ENCODE measurements at places on chromosomes 5 and 9.

- H3K27ac ChIP-seq = no peak overlapping the region
- no peaks in the 10 kb centered on the region for H3K36me3 ChIP-seq
- no peaks in the 10 kb centered on the region for H3K27me3 ChIP-seq
- DNase-seq = no peak
Measured at GRCh38 chr9:90903766-90904424, 102.3 kb downstream of the SYK start.

DNA sequence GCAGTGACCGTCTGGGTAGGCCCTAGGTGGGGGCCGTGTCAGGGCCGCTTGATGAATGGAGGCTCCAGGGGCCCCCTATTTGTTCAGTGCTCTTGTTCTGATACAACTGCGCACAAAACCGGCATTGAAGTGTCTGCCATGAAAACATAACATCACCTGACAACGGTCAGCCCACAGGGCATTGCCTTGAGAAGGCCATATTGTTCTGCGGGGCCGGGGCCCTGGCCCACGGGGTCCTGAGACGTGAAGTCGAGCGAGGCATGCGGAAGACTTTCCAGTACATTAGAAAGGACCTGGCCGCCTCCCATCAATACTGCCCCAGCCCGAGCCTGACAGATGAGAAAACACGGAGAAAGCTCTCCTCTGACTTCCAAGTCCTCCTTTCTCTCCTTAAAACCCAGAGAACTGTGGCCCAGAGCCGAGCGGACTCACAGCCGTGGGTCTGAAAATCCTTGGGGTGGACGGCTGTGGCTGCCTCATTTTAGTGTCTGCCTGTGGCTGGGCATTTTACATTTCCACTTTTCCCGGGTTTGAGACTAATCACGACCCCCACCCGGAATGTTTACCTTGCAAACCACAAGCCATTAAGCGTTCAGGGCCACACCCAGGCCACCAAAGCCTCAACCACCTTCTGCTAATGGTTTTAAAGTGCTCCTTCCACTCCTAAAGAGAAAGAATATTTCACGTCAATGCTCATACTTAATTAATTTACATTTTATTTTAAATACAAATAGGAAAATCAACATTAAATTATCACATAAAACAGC, 391.0 kb upstream of the IRX2 start:
- H3K4me1 ChIP-seq = peaks cover 6% of the 10 kb centered on the region
- no peak overlapping the region for H3K27ac ChIP-seq
- H3K36me3 ChIP-seq = no peaks in the 10 kb centered on the region
- no peak overlapping the region for H3K4me3 ChIP-seq
- H3K27me3 ChIP-seq = no peaks in the 10 kb centered on the region
- no peak for DNase-seq

GRCh38 chr5:113354055-113354454, 80.7 kb downstream of the TSSK1B start:
- H3K27ac ChIP-seq = no peak overlapping the region
- H3K27me3 ChIP-seq = no peaks in the 10 kb centered on the region
- no peak overlapping the region for H3K4me3 ChIP-seq
- H3K4me1 ChIP-seq = peaks cover 4% of the 10 kb centered on the region
- H3K36me3 ChIP-seq = no peaks in the 10 kb centered on the region
- peak; percentile 28 for DNase-seq

GRCh38 chr5:154778534-154778933, 23.4 kb downstream of the LARP1 start:
- DNase-seq = peak; percentile 56
- H3K4me1 ChIP-seq = peaks cover 36% of the 10 kb centered on the region
- H3K4me3 ChIP-seq = no peak overlapping the region
- H3K36me3 ChIP-seq = peaks cover 41% of the 10 kb centered on the region
- no peak overlapping the region for H3K27ac ChIP-seq

DNA sequence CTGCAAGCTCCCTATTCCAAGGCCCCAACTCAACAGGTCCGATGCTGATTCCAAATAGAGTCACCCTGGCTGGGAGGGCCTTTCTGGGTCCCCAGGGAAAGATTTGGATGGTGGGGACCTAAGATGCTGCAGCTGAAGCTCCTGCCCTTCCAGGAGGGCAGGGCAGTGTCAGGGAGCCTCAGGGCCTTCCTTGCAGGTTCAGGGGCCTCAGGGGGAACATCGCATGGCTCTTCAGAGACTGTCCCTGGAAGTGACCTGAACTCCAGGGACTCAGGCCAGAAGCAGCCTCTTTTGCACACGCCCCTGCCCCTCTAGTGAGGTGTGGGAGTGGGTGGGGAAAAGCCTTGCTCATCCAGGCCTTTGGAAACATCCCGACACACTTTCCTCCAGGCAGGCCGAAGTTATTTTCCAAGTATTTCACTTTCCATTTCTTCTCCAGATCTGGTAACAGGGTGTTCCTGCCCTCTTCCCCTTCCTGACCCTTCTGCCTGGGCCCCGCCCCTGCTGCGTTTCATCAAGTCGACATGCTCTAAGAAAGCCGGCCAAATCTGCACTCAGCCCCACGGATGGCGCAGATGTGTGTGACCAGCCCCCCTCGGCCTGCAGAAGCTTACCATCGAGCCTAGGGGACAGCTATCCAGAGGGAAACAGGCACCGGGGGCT, 159.5 kb downstream of the FGF18 start:
- peaks cover 20% of the 10 kb centered on the region for H3K27me3 ChIP-seq
- H3K27ac ChIP-seq = no peak overlapping the region
- no peak overlapping the region for H3K4me3 ChIP-seq
- H3K4me1 ChIP-seq = no peaks in the 10 kb centered on the region
- H3K36me3 ChIP-seq = no peaks in the 10 kb centered on the region

GRCh38 chr9:136617746-136618579, 44.8 kb upstream of the EGFL7 start:
- H3K27ac ChIP-seq = no peak overlapping the region
- H3K36me3 ChIP-seq = no peaks in the 10 kb centered on the region
- no peaks in the 10 kb centered on the region for H3K27me3 ChIP-seq

DNA sequence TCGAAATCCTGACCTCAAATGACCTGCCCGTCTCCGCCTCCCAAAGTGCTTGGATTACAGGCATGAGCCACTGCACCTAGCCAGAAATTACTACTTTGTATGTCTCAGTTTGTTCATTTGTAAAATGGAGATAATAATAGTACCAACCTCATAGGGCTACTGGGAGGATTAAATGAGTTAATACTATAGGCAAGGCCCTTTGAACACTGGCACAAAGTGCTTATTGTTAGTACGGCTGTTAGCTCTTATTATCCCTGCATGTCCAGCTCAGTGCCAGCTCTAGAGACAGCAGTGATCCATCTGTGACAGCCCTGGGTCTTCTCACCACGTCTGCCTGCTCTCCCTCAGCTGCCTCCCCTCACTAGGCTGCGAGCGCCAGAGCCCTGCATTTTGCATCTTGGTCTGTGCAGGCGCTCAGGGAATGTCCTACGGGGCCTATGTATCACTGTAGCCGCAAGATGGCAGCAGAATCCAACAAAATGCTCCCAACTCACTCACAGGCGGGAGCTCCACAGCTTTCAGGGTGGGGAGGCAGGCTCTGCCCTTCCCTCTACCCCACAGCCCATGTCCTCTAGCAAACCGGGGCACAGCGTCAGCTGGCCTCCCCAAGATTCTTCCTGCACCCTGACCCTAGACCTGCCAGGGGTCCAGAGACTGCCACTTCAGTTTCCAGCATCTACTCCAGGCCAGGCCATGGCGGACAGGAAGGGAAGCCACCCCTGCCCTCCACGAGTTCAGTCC, 17.7 kb upstream of the AKNA start:
- peak; percentile 84 for DNase-seq
- H3K4me3 ChIP-seq = no peak overlapping the region
- H3K4me1 ChIP-seq = peaks cover 11% of the 10 kb centered on the region
- no peaks in the 10 kb centered on the region for H3K27me3 ChIP-seq
- no peaks in the 10 kb centered on the region for H3K36me3 ChIP-seq

- H3K27ac ChIP-seq = peak overlapping the region; percentile 75
- no peaks in the 10 kb centered on the region for H3K27me3 ChIP-seq
- peaks cover 20% of the 10 kb centered on the region for H3K4me1 ChIP-seq
- H3K4me3 ChIP-seq = no peak overlapping the region
- H3K36me3 ChIP-seq = peaks cover 6% of the 10 kb centered on the region
Measured at GRCh38 chr9:115063058-115063845, 54.7 kb downstream of the TNC start.

DNA sequence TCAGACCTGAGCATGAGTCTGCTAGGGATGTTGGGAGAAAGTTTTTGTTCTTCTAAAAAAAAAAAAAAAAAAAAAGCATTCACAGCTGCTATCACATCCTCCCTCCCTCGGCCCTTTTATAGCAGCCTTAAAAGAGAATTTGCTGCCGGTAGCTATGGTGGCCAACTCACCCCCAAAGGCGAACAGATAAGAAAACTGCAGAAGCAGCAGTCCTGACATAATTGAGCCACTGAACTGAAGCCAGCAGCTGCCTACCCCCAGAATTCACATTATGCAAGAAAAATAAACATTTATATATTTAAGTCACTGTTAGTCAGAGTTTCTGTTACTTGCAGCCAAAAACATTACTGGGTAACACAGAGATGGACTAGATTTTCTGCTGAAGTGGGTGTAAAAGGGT, 124.3 kb upstream of the SMARCA2 start:
- DNase-seq = peak; percentile 6
- H3K4me1 ChIP-seq = no peaks in the 10 kb centered on the region
- H3K27me3 ChIP-seq = peaks cover 47% of the 10 kb centered on the region
- no peaks in the 10 kb centered on the region for H3K36me3 ChIP-seq
- no peak overlapping the region for H3K27ac ChIP-seq
- no peak overlapping the region for H3K4me3 ChIP-seq

DNA sequence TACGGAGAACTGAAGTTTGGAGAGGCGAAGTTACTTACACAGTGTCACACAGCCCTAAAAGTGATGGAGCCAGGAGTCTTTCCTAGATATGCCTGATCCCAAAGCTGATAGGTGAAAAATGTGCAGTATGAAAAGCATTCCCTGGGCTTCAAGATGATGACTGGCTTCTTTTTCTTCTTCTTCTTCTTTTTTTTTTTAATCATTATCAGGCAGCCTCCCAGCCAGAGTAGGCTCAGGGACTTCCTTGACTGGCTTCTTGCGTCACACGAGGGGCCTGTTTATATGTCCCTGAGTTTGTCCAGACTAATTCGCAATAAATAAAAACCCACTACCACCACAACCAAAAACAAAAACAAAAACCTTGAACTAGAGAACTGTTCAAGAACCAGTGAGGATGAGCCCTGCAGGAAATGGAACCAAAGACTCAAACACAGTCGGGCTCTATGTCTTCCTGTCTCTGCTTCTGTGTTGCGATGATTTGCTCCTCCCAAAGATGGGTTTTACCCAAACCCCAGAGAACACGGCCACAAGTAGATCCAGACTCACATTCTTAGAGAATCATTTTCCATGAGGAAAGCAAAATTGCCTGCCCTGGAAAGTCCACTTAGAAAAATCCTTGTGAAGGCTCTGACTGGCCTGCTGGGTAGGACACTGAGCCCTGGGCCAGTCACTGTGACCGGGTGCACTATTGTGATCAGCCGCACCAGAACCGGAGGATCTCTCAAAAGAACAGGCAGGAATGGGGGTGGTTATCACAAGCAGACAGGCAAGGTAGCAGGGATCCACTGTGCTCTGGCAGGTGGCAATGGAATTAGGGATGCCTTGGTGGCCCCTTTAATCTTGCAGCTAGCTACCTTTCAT, 38.0 kb upstream of the ADAM19 start:
- peaks cover 8% of the 10 kb centered on the region for H3K4me1 ChIP-seq
- no peaks in the 10 kb centered on the region for H3K27me3 ChIP-seq
- no peak overlapping the region for H3K4me3 ChIP-seq

DNA sequence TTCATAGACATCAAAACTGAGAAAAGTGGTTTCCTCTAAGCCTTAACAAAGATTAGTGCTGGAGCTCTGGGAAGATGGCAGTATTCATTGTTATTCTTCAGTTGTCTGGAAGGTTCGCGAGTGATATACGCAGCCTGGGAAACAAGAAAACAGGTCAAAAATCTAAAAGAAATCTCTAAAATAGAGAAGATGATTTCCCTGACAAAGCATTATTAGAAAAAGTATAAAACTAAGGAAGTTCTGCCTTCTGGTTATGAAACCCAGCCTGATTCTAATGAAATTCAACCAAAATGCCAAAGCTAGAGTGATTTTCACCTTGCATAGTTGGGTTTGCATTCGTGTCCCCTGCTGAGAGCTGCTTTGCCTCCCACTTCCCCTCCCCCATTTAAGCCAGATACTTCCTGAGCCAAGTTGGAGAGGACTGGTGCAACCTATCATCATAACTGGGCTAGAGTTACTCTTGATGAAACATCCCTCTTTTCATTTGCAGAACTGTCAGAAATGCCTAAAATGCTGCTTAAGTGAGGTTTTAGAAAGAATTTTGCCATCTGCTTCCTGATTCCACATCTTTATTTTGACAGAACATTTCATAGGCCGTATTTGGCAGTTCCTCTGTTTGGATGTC, 48.4 kb downstream of the NDFIP1 start:
- DNase-seq = no peak
- H3K27ac ChIP-seq = no peak overlapping the region
- H3K27me3 ChIP-seq = no peaks in the 10 kb centered on the region
- peaks cover 45% of the 10 kb centered on the region for H3K36me3 ChIP-seq
- H3K4me1 ChIP-seq = no peaks in the 10 kb centered on the region

GRCh38 chr5:73858776-73859175, 232.8 kb downstream of the ARHGEF28 start:
- peak overlapping the region; percentile 52 for H3K27ac ChIP-seq
- peaks cover 60% of the 10 kb centered on the region for H3K36me3 ChIP-seq
- no peaks in the 10 kb centered on the region for H3K27me3 ChIP-seq
- H3K4me1 ChIP-seq = peaks cover 10% of the 10 kb centered on the region
- no peak overlapping the region for H3K4me3 ChIP-seq
- DNase-seq = peak; percentile 39

- no peak for DNase-seq
- H3K4me3 ChIP-seq = no peak overlapping the region
- H3K27me3 ChIP-seq = peaks cover 5% of the 10 kb centered on the region
- no peaks in the 10 kb centered on the region for H3K36me3 ChIP-seq
Measured at GRCh38 chr9:98264516-98264915, 9.1 kb upstream of the TBC1D2 start.

DNA sequence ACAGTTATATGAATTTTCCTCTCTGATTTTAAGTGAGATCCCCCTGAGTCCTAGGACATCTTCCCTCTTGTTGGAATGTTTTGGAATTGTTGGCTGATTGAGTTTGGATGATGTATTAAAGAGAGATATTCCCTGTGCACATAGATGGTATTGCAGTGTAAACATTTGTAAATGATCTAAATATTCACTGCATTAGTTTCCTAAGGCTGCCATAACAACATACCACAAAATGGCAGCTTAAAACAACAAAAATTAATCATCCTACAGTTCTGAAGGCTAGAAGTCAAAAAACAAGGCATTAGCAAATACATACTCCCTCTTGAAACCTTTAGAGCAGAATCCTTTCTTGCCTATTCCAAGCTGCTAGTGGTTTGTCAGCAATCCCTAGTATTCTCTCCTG, 38.0 kb upstream of the MROH2B start:
- no peaks in the 10 kb centered on the region for H3K4me1 ChIP-seq
- DNase-seq = no peak
- no peaks in the 10 kb centered on the region for H3K27me3 ChIP-seq

DNA sequence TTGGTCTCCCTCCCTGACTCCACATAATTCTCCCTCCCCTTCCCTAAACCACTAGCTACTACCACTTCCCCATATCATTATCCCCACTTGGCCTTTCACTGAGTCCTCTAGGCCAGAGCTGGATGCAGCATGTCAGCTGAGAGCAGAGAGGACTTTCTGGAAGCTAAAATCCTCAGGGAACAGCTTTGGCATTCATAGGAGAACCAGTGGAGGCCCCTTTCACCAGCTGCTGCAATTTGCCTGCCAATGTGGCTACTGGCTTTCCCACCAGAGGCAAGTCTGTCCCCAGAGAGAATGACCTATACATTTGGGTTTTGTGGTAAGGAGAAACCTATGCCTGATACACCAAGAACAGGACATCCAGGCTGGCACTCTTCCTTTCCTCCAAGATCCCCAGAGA, 14.4 kb downstream of the FAM219A start:
- no peaks in the 10 kb centered on the region for H3K36me3 ChIP-seq
- no peak overlapping the region for H3K27ac ChIP-seq
- H3K4me3 ChIP-seq = no peak overlapping the region
- no peaks in the 10 kb centered on the region for H3K27me3 ChIP-seq
- no peak for DNase-seq
